ENCODE measurements at places on chromosomes 3 and 15. TPM values are rescaled to one million over a fixed set of nuclear protein-coding genes. Genes with fewer than 3 reads are reported as not detected.

The PDZRN3 gene
- total RNA-seq: 19.8 TPM

The HRG gene
- total RNA-seq: not detected

The BFSP2 gene
- total RNA-seq: not detected

The ARL14 gene
- 0.22 TPM for total RNA-seq

The C3orf52 gene
- total RNA-seq: 21.3 TPM

The OSBPL10 gene
- 51.3 TPM for total RNA-seq

DNA sequence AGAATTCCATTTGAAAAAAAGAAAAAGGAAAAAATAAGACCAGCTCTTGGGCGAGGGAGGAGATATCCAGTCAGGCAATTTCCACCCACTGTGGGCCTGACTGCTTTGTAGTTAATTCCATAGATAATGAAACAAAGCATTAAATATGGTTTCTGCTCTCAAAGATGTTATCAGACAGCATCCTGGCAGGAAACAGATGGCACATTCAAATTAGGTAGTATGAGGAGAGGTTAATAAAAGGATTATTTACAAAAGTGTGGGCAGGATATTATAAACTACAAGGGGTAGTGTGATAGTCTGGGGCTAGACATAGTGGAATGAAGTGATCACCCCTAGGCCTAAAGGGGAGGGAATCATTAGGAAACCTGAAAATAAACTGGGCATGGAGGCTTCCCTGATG is 193.2 kb downstream of the CLSTN2 start:
- no peak overlapping the region for H3K4me3 ChIP-seq
- H3K27me3 ChIP-seq: peaks cover 3% of the 10 kb centered on the region
- no peaks in the 10 kb centered on the region for H3K4me1 ChIP-seq
- no peaks in the 10 kb centered on the region for H3K36me3 ChIP-seq
- DNase-seq: no peak

DNA sequence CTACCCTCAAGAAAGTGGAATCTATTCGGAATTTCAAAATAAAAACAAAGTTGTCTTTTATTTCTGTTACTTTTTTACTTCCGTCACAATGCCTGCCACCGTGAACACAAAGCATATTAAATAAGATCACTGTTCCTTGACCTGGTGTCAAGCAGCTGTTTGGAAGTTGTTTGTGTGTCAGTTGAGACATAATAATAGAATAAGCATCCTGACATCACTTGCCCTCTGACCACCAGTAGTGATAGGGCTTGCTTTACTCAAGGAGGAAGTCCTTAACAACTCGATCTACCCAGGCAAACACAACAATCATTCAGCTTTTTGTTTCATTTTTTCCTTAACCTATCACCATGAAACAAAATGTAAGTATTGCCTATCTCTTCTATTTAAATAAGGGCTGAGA is 454.4 kb upstream of the RASGRP1 start:
- no peak overlapping the region for H3K27ac ChIP-seq
- H3K27me3 ChIP-seq: no peaks in the 10 kb centered on the region
- no peak for DNase-seq
- no peak overlapping the region for H3K4me3 ChIP-seq
- H3K4me1 ChIP-seq: no peaks in the 10 kb centered on the region

DNA sequence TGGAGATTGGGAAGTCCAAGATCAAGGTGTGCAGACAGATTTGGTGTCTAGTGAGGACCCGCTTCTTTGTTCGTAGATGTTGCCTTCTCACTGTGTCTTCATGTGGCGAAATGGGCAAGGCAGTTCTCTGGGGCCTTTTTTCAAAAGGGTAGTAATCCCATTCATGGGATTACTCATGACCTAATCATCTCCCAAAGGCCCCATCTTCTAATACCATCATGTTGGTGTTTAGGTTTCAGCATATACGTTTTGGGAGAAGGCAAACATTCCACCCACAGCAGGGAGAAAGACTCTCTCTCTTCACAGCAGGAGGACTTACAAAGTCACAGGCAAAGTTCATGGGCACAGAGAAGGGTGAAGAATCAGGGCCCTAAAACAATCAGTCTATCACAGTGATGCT is 252.1 kb downstream of the RPLP1 start:
- H3K27ac ChIP-seq: no peak overlapping the region
- DNase-seq: no peak
- H3K27me3 ChIP-seq: no peaks in the 10 kb centered on the region
- no peaks in the 10 kb centered on the region for H3K36me3 ChIP-seq

GRCh38 chr3:183922421-183922820 is 37.7 kb upstream of the PARL start:
- H3K4me3 ChIP-seq: no peak overlapping the region
- peaks cover 18% of the 10 kb centered on the region for H3K36me3 ChIP-seq
- H3K4me1 ChIP-seq: no peaks in the 10 kb centered on the region
- no peak for DNase-seq
- H3K27ac ChIP-seq: no peak overlapping the region
- no peaks in the 10 kb centered on the region for H3K27me3 ChIP-seq

DNA sequence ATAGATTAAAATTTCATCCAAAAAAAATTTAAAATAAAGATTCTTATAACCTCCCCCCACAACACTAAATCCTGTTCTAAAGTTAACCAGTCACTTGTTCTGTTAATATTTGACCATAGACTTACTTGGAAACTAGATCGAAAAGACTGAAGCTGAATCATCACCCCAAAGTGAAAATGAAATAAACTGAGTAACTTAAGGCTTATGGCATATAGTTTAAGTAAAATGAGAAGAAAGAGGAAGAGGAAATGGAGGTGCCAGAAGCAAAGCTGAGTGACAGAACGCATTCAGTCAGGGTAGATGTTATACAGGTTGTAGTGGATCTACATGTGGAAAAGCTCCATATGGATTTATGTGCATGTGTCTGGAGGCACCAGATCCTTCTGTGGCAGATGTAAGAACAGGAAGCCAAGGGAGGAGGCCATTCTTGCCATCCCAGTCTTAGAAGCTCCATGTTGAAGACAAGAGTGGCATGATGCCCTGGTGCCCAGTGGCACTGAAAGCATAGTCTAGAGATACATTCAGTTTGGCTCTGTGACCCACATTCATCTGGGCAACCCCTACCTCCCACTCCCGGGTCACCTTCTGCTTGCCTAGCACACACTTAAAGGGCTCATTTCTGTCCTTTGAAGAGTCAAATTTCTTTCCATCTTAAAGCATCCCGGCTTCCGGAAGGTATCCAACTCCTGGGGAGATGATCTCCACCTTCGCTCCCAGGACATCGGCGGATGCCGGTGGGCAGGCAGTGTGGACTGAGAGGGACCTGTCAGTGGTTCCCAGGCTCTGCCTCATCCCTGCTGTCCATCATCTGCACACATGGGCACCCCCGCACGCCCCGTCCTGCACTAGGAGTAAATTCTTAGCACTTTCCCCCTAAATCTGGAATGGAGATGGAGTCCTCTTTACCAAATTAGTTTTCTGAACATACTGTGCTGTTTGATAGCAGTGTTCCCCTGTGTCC is 90.8 kb downstream of the NEO1 start:
- no peaks in the 10 kb centered on the region for H3K4me1 ChIP-seq
- H3K36me3 ChIP-seq: no peaks in the 10 kb centered on the region
- H3K27me3 ChIP-seq: no peaks in the 10 kb centered on the region
- H3K4me3 ChIP-seq: no peak overlapping the region
- H3K27ac ChIP-seq: no peak overlapping the region

GRCh38 chr15:75361989-75362641 is 6.3 kb downstream of the MAN2C1 start:
- H3K4me1 ChIP-seq: no peaks in the 10 kb centered on the region
- peaks cover 21% of the 10 kb centered on the region for H3K36me3 ChIP-seq
- H3K27ac ChIP-seq: no peak overlapping the region
- no peak for DNase-seq

- peaks cover 7% of the 10 kb centered on the region for H3K36me3 ChIP-seq
- no peaks in the 10 kb centered on the region for H3K4me1 ChIP-seq
- H3K4me3 ChIP-seq: no peak overlapping the region
- no peak for DNase-seq
- no peaks in the 10 kb centered on the region for H3K27me3 ChIP-seq
- no peak overlapping the region for H3K27ac ChIP-seq
Measured at GRCh38 chr3:100277255-100277800, 16.5 kb downstream of the TBC1D23 start.

GRCh38 chr3:127858937-127859336 is 36.6 kb upstream of the MGLL start:
- H3K27me3 ChIP-seq: no peaks in the 10 kb centered on the region
- no peak overlapping the region for H3K4me3 ChIP-seq
- no peak overlapping the region for H3K27ac ChIP-seq
- H3K36me3 ChIP-seq: no peaks in the 10 kb centered on the region

DNA sequence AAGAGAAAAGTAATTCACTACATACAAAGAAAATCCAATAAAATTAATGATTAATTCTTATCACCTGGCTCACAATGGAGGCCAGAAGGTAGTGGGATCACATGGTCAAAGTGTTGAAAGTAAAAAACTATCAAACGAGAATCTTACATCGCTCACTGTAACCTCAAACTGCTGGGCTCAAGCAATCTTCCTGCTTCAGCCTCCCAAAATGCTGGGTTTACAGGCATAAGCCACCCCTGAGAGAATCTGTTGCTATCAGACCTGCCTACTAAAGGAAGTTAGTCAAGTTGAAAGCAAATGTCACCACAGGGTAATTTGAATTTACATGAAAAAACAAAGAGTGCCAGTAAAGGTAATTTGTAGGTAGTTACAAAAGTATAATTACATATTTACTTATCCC is 103.3 kb downstream of the PCCB start:
- no peak overlapping the region for H3K4me3 ChIP-seq
- DNase-seq: no peak
- no peaks in the 10 kb centered on the region for H3K36me3 ChIP-seq
- H3K27me3 ChIP-seq: no peaks in the 10 kb centered on the region
- peaks cover 17% of the 10 kb centered on the region for H3K4me1 ChIP-seq
- H3K27ac ChIP-seq: no peak overlapping the region

DNA sequence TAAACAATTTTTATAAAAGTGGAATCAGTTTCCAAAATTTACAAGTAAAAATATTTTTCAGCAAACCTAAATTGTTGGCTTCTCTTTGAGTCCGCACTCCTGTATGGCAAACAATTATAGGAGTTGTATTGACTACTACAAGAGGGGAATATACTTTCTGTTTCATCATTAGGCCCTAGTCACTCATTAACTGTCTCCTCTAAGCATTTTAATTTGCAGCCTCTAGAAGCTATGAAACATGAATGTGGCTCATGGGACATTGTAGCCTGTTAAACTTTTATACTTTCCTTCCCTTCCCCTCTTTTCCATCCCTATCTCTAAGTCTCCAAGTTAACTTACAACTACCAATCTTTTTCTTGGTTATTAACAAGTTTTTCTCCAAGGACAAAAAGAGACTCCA is 58.9 kb upstream of the CBLB start:
- no peak overlapping the region for H3K27ac ChIP-seq
- DNase-seq: no peak
- no peaks in the 10 kb centered on the region for H3K36me3 ChIP-seq
- H3K4me1 ChIP-seq: no peaks in the 10 kb centered on the region

- H3K27me3 ChIP-seq: peaks cover 14% of the 10 kb centered on the region
- no peak overlapping the region for H3K27ac ChIP-seq
- H3K36me3 ChIP-seq: no peaks in the 10 kb centered on the region
- H3K4me3 ChIP-seq: no peak overlapping the region
Measured at GRCh38 chr15:60582370-60583036, 103.6 kb upstream of the ICE2 start.
